ENCODE measurements at places on chromosomes 5 and 9.

DNA sequence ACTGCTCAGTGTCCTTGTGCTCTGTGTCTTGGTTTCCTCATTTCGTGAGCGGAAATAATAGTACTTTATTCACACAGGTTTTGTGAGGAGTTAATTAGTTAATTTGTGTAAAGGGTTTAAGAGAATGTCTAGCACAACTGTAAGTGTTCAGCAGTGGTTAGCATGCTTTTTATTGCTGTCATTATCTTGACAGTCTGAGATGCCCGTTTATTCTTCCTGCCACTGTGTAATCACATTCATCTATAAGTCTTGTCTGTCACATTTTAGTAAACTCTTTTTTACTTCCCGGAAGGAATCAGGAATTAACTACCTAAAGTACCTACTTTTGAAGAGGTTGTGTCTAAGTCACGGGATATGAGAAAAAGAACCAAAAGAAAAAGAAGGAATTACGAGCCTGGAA, 38.0 kb downstream of the IQGAP2 start:
- DNase-seq = no peak

GRCh38 chr5:56185768-56186311, 47.3 kb downstream of the ANKRD55 start:
- DNase-seq = no peak

- DNase-seq = no peak
Measured at GRCh38 chr5:87015901-87016300, 251.8 kb upstream of the RASA1 start.

GRCh38 chr9:89891591-89892304, 286.9 kb downstream of the GADD45G start:
- no peak for DNase-seq
